ENCODE measurements at places on chromosomes 2 and 18.

- no peak for DNase-seq
These were observed 144.2 kb downstream of the SETBP1 start for GRCh38 chr18:44824884-44825283.

DNA sequence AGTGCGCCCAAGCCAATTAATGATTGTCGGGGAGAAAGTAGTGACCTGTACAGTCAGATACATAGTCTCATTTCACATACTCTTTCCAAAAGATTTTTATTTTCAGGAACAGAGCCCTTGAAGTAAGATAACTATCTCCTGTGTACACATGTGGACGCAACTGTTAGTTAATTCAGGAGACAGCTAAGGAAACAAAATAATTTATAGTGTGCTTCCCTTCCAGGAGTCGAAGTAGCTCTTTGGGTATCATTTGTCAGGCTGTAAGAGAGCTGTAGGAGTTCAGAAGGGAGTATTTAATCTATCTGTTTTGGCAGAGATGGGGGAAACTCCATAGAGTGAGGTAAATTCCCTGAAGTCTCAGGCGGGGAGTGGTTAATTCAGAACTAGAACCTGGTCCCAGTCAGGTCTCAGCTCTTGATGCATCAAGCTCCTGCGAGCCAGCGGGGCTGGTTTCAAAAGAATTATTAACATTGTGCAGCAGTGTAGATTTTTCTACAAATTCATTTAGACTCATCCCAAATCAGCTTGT is 63.0 kb downstream of the MAPK4 start:
- DNase-seq = no peak

DNA sequence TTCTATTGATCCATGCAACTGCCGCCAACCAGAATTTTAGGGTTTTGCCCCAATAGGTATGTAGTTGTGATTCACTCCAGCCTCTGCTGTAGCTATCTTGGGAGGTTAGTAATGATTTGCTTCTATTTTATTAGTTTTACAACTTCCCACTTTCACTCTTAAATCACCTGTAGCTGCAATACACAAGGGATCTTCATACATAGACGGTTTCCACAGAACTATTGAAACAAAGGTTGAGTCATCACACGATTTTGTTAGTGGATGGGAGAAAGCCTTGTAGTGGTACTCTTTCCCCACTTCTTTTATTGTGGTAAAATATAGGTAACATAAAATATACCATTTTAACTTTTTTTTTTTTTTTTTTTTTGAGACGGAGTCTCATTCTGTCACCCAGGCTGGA is 104.2 kb upstream of the SPRED2 start:
- no peak for DNase-seq

DNA sequence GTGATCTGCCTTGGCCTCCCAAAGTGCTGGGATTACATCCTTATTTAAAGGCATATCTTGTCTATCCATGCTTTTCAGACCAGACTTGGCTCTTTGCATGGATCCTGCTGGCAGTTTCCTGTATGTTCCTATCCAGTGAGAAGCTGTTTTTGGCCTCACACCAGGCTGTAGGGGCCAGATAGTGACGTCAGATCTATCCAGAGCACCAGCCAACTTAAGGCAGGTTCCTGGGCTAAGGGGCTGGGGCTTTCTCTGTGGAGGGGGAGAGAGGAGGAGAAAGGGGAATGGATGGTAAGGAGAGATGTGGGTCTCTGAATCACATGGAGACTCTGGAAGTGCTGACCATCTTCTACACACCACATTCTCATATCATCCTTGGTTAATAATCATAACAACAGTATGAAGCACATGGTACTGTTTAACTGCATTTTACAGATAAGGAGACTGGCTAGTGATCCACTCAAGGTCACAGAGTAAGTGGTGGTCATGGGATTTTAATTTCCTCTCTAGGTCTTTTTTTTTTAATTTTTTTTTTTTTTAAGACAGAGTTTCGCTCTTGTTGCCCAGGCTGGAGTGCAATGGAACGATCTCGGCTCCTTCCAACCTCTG is 2.0 kb upstream of the FAM117B start:
- no peak for DNase-seq

- DNase-seq = no peak
These were observed 90.3 kb upstream of the TMEM17 start for GRCh38 chr2:62596061-62596921.

DNA sequence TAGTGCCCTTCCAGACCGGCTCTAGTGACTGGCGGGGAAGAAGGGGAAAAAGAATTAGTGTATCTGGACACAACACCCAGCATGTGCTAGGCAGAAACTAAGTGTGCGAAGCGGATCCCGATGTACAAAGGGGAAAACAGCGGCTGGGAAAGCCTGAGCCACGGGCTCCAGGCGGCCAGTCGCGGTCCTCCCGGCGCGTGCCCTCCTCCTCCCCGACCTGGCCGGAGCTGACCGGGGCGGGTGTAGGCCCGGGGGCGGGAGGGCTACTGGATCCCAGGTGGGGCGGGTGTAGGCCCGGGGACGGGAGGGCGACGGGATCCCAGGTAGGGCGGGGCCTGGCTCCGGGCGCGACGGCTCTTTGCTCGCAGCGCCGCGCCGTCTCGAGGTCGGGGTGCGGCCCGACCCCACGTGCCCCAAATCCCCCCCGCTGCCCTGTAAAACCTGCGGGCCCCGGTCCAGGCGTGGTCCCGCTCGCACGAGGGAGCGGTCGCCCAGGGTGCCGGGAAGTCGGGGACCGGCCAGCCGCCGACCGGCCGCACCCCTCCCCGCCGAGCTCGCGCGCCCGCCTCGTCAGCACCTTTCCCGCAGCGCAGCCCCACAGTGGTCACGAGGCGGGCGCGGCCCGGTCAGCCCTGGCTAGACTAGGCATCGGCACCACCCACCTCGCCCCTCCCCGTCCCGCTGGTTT is 48.8 kb downstream of the C2orf42 start:
- no peak for DNase-seq

DNA sequence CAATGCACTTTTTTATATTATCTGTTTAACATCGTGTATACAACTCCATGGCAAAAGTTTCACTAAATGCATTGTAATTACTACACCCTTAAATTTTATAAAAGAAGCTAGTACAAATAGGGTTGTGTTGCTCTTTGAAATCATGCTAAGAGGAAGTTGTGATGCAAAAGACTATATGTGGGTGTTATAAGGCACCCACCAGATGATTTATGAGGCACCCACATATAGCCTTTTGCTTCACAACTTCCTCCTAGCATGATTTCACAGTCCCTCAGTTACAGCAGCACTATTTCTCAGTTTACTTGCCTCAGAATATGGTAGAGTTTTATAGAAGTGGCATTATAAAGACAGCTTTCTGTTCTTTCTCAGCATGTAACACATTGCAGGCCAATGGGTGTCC is 277.3 kb upstream of the DOK6 start:
- DNase-seq = no peak

GRCh38 chr2:217952409-217952808 is 50.4 kb downstream of the TNS1 start:
- DNase-seq = no peak

DNA sequence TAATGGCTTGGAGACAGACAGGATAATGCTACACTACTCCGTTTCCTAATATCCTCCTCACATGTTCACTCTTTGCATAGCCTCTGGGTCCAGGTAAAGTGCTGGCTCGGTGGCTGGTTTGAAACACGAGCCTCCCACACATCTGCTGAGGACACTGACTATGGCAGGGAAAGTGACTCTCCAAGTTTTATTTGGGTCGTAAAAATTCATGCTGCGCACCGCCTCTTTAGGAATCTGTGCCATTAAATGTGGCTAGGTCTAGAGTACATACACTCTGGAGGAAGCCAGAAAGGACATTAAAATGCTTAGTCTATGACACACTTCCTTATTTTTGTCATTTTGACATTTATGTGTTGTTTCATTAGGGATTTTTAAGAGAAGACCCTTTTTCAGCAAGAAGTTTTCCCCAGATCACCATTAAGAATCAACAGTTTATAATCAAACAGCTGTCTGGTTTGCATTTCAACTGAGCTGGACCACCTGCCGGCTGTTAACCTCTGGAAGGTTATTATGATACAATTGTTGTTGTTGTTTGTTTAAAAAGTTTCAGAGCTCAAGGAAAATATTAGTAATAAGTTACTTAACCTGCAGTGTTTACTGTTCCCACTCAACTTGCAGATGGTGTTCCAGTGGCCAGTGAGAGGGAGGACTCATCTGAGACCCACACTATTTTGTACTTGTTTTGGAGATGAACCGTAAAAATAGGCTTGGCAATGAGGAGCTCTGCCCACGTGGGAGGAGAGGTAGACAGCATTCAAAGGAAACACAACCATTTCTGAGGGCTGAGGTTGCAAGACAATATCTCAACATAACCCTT is 443.3 kb upstream of the MEIS1 start:
- no peak for DNase-seq

DNA sequence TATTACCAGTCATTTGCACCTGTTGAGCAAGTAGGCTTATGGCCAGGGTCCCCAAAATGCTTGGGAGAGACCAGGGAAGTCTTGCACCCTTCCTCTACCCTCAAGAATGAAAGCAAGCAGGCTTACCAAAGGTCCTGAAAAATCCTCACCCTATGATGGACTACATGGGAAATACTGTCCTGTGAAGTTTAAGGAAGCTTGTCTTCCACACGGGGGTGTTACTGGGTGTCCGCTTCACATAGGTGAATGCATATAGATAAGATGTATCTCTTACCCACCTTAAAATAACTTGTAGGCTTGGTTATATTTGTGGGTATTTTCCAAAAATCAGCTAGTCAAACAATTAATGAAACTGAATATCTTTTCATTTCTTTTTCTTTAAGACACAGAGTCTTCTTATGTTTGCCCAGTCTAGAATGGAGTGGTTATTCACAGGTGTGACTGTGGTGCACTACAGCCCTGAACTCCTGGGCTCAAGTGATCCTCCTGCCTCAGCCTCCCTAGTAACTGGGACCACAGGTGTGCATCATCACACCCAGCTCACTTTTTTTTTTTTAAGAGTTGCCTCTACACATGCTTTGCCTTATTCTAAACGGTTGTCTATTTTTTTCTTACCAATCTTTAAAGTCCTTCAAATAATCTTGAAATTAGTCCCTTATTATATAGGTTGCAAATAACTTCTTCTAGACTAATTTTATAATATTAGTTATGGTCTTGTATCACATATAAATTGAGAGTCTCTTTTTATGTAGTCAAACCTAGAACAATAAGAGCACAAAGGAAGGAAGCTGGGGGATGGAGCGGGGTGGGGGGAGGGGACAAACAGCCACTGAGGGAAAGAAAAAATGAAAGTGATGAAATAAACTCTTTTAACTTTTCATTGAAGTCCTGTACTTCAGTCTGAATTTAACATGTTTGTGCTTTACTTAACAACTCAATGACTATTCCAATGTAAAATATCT is 49.0 kb downstream of the CERKL start:
- no peak for DNase-seq

- no peak for DNase-seq
These were observed 90.2 kb downstream of the PXDN start for GRCh38 chr2:1653956-1654695.

GRCh38 chr2:142983174-142983573 is 105.7 kb downstream of the KYNU start:
- DNase-seq = no peak

DNA sequence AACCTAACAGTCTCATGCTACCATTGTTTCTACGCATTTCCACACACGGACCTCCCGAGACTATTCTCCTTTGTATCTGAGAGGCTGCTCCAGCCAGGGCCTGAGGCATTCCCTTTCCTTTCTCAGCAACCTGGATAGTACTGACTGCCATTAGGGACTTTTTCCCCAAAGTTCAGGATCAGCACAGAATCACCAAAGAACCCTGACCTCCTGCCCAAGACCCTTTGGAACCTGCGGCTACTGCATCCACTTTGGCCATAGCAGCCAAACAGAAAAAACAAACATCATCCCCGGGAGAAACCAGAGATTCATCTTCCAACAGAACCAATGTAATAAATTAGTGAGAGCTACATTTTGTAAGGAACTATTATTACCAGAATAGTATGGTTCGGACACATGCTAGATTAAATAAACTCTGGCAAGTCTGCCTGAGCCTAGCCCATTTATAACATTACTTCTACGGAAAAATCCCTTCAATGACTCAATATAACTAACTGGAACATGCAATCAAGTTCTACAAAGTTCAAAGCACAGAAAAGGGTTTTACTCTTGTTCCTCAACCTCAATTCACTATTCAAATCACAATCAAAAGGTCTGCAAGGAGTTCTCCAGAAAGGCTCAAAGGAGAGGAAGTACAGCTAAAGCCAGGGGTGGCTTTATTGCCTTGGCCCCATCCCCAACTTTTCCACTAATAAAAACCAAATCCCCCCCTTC is 51.8 kb downstream of the LPIN2 start:
- no peak for DNase-seq

GRCh38 chr2:12412898-12413305 is 303.8 kb upstream of the TRIB2 start:
- DNase-seq = peak; percentile 26

- DNase-seq = no peak
These were observed 22.3 kb upstream of the RAB12 start for GRCh38 chr18:8586941-8587340.

- DNase-seq = no peak
These were observed 17.1 kb downstream of the TMEM185B start for GRCh38 chr2:120206022-120206581.

DNA sequence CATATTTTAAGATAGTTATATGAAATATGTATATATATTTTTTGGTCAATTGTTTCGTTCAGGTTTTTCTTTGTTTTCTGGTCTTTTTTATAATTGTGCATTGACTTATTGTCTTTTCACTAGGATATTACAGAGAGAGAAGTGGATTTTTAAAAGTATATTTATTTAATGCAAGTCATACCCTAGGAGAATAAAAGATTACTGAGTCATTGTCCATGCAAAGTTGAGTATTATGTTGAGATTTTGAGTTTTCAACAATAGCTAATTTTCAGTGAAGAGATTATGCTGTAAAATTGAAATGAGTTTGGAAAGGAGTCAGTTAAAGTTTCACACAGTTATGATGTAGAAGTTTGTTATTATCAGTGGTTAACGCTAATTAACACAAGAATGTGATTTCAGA is 203.6 kb upstream of the SPRED2 start:
- no peak for DNase-seq

- no peak for DNase-seq
These were observed 4.1 kb downstream of the RHBDD1 start for GRCh38 chr2:226839951-226840350.

GRCh38 chr2:188890755-188891154 is 83.4 kb upstream of the COL3A1 start:
- no peak for DNase-seq

GRCh38 chr2:164655750-164656149 is 34.5 kb upstream of the GRB14 start:
- no peak for DNase-seq

DNA sequence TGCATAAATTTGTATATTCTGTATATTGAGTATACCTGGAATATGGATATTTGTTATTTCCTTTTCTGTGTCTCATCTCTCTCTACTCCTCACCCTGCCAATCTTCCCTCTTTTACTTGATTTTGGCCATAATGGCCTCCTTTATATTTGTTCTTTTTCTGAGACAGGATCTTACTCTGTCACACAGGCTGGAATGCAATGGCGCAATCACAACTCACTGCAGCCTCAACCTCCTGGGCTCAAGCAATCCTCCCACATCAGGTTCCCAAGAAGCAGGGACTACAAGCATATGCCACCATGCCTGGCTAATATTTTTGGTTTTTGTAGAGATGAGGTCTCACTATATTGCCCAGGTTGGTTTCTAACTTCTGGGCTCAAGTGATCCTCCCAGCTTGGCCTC is 30.5 kb downstream of the PREPL start:
- DNase-seq = no peak
